ENCODE measurements at places on chromosomes 12 and 14. TPM values are rescaled to one million over a fixed set of nuclear protein-coding genes. Genes with fewer than 3 reads are reported as not detected.
A peak's percentile ranks its signal among the peaks of the same experiment; 100 is the strongest.

GRCh38 chr12:31521964-31522363 is 69.0 kb downstream of the DENND5B start:
- peaks cover 50% of the 10 kb centered on the region for H3K4me1 ChIP-seq
- no peak for DNase-seq
- no peak overlapping the region for H3K4me3 ChIP-seq
- no peaks in the 10 kb centered on the region for H3K36me3 ChIP-seq
- no peaks in the 10 kb centered on the region for H3K27me3 ChIP-seq

GRCh38 chr14:75277008-75277814 is 1.4 kb upstream of the FOS start:
- peak; percentile 90 for DNase-seq
- peaks cover 59% of the 10 kb centered on the region for H3K4me1 ChIP-seq
- peaks cover 14% of the 10 kb centered on the region for H3K27me3 ChIP-seq
- peak overlapping the region; percentile 9 for H3K27ac ChIP-seq
- no peaks in the 10 kb centered on the region for H3K36me3 ChIP-seq

DNA sequence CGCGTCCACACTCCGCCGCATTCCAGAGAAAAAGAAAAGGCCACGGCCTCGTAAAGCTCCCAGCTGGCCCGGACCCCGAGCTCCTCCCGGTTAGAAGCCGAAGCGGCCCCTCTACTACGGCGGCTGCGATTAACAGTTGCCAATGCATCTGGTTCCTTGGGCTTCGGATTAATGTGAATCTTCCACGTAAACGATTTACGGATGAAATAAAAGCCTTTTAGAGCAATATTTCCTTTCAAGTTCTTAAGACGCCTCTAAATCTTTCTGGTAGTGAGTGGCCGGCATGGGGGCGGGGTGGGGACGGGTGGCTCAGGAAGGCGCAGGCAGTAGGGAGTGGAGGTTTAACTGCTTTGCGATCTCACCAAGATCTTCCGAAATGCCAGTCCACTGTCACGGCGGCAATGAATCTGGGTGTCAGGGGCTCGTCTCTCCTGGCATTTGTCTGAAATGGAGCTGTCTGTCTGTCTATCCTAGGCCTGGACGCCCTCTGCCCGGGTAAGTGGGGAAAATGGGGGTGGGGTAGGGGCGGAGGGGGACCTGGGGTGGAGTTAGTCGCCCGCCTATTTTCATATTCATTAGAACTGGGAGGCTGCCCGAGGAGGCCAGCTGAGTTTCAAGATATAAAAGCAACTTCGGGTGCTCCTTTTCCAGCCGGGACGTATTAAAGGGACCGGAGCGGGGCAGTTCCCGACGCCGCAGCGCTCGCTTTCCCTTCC is 413 bp upstream of the ALX1 start:
- no peaks in the 10 kb centered on the region for H3K36me3 ChIP-seq
- peaks cover 8% of the 10 kb centered on the region for H3K4me1 ChIP-seq
- H3K27ac ChIP-seq, result no peak overlapping the region
- H3K27me3 ChIP-seq, result peaks cover 48% of the 10 kb centered on the region
- peak; percentile 3 for DNase-seq

DNA sequence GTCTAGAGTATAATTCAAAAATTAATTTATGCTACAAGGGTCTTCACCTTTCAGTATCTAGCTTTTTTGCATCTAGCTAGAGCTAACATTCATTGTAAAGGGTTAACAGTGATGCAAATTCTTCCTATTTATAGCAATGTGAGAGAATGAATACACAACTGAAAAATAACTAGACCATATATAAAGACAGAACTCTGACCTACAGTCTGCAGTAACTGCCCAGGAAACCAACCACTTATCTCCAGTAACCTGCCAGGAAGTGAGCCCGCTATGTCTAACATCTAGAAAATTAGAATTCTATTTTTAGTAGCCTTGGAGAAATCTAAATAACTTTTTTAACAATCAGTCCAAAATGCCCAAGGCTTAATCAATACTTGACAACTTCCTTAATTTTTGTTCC is 1021.9 kb downstream of the LRFN5 start:
- no peaks in the 10 kb centered on the region for H3K36me3 ChIP-seq
- DNase-seq, result no peak
- no peak overlapping the region for H3K27ac ChIP-seq
- no peaks in the 10 kb centered on the region for H3K27me3 ChIP-seq
- H3K4me1 ChIP-seq, result no peaks in the 10 kb centered on the region

DNA sequence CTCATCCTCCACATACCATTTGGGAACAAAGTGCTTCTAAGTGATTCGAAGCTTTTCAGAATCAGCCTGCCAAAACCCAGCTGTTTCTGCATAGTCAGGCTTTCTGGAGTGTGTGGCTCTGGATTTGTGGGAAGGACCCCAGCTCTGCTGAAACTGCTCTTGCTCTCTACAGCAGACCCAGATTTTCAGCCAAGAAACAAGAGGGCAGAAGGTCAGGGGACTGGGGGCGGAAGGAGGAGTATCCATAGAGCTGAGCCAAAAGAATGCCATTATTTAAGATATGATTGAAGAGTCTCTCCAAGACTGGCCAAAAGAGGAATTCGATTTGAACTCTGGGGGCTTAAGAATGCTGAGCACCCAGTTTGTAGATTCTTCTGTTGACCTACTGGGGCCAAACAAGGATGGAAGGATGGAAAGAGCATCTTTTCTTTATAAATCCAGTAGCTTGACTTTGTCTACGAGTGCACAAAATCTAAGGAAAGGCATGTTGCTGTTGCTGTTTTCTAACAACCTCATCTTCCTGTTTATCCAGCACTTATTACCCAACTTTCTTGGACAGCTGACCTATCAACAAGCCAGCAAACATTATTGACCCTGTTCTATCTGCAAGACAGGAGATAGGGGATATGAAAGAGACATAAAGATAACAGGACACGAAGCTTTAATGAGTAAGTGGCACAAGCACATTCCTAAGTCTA is 29.2 kb downstream of the FBLN5 start:
- H3K27me3 ChIP-seq, result no peaks in the 10 kb centered on the region
- no peak overlapping the region for H3K27ac ChIP-seq

GRCh38 chr12:65614259-65614889 is 209.9 kb upstream of the HMGA2 start:
- H3K36me3 ChIP-seq, result no peaks in the 10 kb centered on the region
- H3K27ac ChIP-seq, result no peak overlapping the region
- no peaks in the 10 kb centered on the region for H3K4me1 ChIP-seq

DNA sequence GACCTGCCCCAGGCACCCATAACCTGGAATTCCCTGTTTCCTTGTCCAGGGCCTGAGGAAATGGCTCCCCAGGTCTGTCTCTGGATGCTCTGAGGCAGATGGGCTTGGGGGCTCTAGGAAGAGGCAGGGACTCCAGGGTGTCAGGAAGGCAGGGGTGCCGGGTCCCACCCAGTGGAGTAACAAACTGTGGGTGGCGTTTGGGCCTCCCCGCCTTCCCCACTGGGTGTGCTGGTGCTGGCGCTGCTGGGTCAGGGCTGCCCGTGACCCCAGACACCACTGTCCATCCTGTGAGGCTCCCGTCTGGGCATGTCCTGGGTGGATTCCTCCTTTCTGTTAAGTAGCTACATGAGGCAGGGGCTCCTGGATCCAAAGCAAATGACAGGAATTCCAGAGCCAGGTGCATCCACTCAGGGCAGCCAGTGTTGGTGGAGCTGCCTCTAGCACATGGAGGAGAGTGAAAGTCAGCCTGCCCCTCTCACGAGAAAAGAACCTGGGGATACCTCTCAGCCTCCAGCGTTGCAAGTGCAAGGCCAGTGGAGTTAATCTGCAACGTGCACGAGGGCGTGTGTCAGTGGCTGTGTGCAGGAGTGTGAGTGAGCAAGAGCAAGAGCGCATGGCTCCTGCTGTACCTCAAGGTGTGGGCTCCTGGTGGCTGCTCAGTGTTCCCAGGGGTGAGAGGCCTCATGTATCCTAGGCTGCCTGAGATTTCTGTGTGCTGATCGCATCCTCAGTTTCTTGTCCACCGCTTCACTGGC is 403.1 kb downstream of the TMEM121 start:
- no peaks in the 10 kb centered on the region for H3K4me1 ChIP-seq
- no peak overlapping the region for H3K27ac ChIP-seq
- H3K36me3 ChIP-seq, result peaks cover 3% of the 10 kb centered on the region
- H3K4me3 ChIP-seq, result no peak overlapping the region

DNA sequence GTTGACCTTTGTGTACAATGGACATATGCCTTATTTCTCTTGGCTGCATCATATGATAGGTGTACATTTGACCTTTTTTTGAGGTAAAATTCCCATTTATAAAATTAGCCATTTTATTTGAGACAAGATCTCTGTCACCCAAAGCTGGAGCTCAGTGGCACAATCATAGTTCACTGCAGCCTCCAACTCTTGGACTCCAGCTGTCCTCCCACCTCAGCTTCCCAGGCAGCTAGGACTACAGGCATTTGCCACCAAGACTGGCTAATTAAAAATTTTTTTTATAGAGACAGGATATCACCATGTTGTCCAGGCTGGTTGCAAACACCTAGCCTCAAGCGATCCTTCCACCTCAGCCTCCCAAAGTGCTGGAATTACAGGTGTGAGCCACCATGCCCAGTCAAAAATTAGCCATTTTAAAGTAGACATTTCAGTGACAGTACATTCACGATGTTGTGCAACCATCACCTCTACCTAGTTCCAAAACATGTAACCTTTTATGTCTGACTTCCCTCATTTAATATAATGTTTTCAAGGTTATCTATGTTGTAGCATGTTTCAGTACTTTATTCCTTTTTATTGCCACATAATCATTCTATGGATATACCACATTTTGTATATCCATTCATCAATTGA is 5.4 kb downstream of the G2E3 start:
- no peak for DNase-seq
- H3K27ac ChIP-seq, result no peak overlapping the region
- H3K36me3 ChIP-seq, result peaks cover 2% of the 10 kb centered on the region
- no peaks in the 10 kb centered on the region for H3K27me3 ChIP-seq

DNA sequence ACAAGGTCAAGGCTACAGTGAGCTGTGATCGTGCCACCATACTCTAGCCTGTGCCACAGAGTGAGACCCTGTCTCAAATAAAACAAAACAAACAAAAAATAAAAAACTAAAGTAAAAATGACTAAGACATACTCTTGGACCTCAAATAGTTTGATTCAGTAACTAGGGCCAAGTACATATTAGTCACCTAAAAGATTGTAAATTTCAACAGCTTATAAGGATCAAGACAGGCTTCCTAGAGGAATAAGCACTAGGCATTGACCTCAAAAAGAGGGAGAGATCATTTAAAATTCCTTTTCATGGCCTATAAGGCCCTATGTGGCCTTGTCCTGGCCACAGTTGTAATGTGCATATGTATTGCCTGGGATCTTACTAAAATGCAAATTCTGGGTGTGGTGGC is 46.0 kb upstream of the CHST11 start:
- H3K4me3 ChIP-seq, result no peak overlapping the region
- no peaks in the 10 kb centered on the region for H3K36me3 ChIP-seq
- no peak for DNase-seq
- H3K27me3 ChIP-seq, result no peaks in the 10 kb centered on the region

- no peak overlapping the region for H3K4me3 ChIP-seq
- H3K27ac ChIP-seq, result no peak overlapping the region
- H3K4me1 ChIP-seq, result peaks cover 29% of the 10 kb centered on the region
- H3K27me3 ChIP-seq, result no peaks in the 10 kb centered on the region
- H3K36me3 ChIP-seq, result no peaks in the 10 kb centered on the region
These were observed 124.3 kb downstream of the ZFP36L1 start for GRCh38 chr14:68668531-68668930.

DNA sequence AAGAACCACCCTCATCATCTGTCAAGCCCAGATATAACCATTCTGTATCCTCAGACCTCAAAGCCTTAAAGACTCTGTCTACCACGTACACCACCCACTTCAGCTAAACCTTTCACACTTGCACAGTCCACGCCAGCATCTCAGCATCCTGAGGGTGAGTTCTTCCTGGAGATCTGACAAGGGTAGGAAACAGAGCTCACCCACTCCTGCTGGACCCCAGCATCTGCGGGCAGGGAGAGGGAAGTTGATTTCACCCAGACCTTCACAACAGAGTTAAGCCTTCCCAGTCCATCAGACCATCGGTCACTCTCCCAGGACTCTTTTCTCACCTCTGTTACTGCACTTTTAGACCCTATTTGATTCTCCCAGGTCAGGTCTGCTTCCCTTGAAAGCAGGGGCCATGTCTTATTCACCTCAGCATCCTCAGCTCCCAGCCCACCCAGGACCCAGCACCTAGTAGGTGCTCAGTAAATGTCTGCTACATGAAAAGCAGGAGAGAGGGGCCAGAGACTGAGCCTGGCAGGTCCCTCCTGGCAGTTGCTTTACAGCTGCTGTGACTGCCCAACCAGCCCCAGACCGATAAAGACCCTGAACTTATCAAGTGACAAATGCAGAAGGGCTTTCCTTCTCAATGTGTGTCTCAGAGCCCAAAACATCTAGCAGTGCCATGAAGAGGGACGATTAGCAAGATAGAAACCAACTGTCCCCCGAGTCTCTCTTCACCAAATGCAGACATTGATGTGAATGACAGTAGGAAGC is 34.1 kb downstream of the ANO2 start:
- H3K27ac ChIP-seq, result no peak overlapping the region
- no peak for DNase-seq
- H3K36me3 ChIP-seq, result no peaks in the 10 kb centered on the region
- no peak overlapping the region for H3K4me3 ChIP-seq

GRCh38 chr14:55749201-55749812 is 169.3 kb downstream of the KTN1 start:
- H3K4me3 ChIP-seq, result no peak overlapping the region
- no peaks in the 10 kb centered on the region for H3K36me3 ChIP-seq
- no peaks in the 10 kb centered on the region for H3K27me3 ChIP-seq
- DNase-seq, result no peak

DNA sequence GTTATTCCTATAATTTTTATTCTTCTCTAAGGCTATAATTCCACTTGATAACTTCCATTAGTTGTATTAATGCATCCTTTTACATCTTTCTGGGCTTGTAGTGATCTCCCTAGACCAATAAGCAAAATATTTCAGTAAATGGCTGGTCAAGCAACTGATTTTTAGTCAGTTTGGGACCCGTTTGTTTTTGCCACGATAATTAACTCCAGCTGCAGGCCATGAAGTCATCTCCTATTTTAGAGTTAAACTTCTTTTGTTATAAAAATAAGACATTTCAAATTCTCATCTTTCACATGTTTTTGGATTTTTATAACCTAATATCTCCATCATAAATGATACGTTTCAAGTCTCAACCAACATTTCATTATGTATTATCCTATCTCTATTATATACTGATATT is 49.4 kb downstream of the MAGOHB start:
- no peak overlapping the region for H3K27ac ChIP-seq
- no peaks in the 10 kb centered on the region for H3K4me1 ChIP-seq
- DNase-seq, result no peak
- H3K4me3 ChIP-seq, result no peak overlapping the region

- no peaks in the 10 kb centered on the region for H3K4me1 ChIP-seq
- no peak overlapping the region for H3K27ac ChIP-seq
- DNase-seq, result no peak
- H3K4me3 ChIP-seq, result no peak overlapping the region
- no peaks in the 10 kb centered on the region for H3K27me3 ChIP-seq
These were observed 186.4 kb upstream of the E2F7 start for GRCh38 chr12:77251799-77252198.

Gene HNF1A
- not detected for total RNA-seq

Gene GOLGA5
- total RNA-seq, result 23.1 TPM

Gene MGAT4C
- not detected for total RNA-seq

Gene CATSPERB
- total RNA-seq, result not detected

Gene RAB2B
- 46.8 TPM for total RNA-seq

Gene CABP1
- not detected for total RNA-seq

Gene RFX4
- not detected for total RNA-seq

Gene WNT5B
- 0.57 TPM for total RNA-seq

Gene CEBPE
- 0.37 TPM for total RNA-seq

Gene IL26
- total RNA-seq, result not detected

Gene CLEC1B
- total RNA-seq, result not detected

Gene GNG2
- 69.8 TPM for total RNA-seq

Gene MMP17
- total RNA-seq, result 14.8 TPM

Measured in B cell (primary cell).